T-helper 2 cell treated with Interferon-gamma antibody and Interleukin-4, amounts not matched to agents 5 μg/mL and 100 μg/mL, for 36 hours (primary cell): ENCODE measurements at places on chromosomes 6 and 20.

DNA sequence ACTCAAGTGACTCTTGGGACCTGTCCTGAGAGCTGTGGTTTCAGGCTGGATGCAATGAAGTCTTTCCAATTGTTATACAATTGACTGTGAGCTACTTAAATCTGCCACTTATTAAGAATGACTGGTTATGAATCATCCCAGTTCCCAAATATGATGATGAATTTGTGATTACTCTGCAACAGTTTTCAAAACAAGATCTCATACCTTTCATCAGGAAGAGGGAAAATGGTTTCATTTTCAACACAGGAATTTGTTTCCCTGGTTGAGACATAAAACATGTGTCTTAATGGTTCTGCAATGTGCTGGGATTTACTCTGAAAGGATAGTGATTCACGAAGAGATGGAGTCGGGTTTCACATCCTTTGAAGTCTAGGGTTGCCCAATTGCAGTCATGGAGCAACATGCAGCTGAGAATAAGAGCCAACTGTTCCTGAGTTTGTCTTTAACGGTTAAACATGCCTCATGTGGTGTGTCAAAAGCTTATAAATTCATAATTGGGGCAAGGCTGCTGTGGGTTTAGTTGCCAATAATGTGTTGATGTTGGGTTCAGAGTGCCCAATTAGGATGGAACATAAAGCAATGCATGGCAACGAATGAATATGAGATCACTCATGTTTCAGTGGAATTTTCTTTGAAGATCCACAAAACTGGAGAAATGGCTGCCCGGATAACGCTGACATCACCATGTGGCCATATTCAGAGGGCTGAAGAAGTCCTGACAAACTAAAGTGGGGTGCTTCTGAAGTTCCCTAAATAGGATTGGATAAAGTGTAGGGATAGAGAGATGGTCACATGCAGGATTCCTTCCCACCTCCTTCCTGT, 41.0 kb downstream of the CYP24A1 start:
- no peak for DNase-seq

- no peak for DNase-seq
Observed at GRCh38 chr6:35381132-35381531, 38.8 kb downstream of the PPARD start.

GRCh38 chr20:32635764-32636163, 38.0 kb downstream of the C20orf203 start:
- DNase-seq: no peak

DNA sequence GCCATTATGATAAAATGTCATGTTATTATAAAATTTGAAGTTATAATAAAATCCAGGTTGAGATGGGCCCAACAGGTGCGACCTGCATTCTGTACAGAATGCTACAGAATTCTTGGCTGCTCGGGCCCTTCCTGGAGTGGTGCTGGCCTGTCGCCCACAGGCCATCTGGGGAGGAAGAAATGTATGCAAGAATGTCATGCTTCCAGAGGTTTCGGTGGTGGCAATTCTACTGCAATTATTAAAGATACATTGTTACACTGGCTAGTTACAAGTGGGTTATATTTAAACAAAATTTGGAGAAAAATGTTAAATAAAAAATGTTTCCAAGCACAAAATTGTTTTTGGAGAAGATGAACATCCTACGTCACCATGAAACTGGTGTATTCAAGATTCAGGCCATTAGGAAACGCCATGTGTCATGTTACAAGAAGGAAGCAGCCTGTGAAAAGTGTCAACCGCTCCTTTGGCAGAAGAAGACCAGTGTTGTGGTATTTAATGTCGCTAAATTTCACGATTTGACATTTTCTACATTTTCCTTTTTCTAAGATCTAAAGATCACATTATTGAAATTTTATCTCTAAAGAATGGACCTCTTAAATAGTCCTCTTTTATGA, 7.1 kb downstream of the RAMACL start:
- no peak for DNase-seq

- no peak for DNase-seq
Observed at GRCh38 chr6:53767941-53768340, 26.9 kb upstream of the LRRC1 start.

GRCh38 chr6:72589096-72589495, 32.8 kb upstream of the KCNQ5 start:
- DNase-seq: no peak

- DNase-seq: no peak
Observed at GRCh38 chr6:167426651-167427050, 101.8 kb downstream of the TTLL2 start.

DNA sequence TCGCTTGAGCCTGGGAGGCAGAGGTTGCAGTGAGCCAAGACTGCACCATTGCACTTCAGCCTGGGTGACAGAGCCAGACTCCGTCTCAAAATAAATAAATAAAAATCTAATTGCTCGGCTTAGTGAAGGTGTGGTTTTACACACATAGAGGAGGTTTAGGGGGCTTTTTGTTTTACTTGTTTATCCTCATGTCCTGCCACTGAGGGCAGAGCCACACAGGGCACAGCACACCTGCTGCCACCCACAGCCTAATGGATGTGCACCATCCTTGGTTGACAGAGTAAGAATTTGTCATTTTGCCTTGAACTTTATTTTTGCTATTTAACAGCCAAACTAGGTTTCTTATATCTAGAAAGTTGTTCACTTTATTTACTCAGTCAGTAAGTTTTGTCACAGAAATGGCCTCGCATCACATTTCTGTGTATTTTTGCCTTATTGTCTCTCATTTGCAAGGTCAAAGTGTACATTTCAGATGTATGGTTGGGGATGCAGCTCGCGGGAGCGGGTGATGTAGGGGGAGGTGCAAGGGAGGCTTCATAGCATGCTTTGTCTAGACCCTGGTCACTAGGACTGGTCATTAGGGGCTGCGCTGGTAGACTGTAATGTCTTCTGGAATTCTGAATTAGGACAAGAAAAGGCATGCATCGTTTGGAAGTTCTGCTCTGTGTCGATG, 67.8 kb upstream of the NAA20 start:
- DNase-seq: no peak

- no peak for DNase-seq
Observed at GRCh38 chr20:57717797-57718196, 8.0 kb upstream of the PMEPA1 start.

DNA sequence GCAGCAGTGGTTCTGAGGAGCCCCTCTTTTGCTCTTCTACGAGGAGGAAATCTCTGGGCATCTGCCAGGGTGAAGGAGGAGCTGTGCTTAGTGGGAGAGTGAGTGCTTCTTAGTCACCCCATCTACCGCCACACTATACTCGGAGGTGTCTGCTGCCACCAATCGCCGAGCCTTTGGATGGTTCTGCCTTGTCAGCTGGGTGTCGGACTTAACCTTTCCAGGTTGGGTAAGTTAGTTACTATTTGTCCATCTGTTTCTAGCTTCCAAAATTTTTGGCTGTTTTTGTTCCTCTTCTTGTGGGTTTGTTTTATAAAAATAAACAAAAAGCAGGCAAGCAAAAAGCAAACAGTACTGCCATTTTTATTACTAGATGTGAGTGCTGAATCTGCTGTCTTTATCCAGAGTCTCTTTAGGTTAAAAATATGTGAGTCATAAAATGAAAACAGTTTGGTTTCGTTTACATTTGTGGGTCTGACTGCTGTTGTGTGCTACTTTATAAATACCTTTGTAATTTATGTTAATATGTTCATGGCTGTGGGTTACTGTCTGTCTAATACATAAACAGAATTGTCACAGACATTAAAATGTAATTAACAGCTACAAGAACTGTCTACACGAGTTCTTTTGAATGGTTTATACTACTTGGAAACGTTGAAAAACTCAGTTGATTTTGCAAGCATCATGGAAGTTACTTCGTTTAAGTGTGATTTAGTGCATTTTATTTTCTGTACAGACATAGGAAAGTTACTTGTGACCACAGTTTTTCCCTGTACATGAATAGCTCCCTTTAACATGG, 89.2 kb downstream of the ARID1B start:
- no peak for DNase-seq

- no peak for DNase-seq
Observed at GRCh38 chr20:32325706-32326503, 32.2 kb upstream of the ASXL1 start.

GRCh38 chr20:23037017-23037481, 1.9 kb downstream of the SSTR4 start:
- DNase-seq: no peak

DNA sequence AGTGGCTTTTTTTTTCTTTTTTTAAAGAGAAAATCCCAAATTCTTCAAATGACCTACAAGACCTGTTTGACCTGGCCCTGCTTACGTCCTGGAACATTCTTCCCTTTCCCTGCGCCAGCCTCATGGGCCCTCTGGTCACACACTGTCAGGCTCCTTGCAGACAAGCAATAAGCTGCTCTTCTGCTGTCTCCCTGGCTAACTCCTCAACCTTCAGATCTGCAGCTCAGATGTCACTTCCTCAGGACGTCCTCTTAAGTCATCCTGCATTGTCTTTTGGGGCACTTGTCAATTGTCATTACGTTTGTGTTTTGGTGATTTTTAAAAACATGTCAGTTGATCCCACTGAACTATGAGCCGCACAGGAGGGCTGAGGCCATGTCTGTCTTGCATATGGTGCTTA, 28.9 kb upstream of the SLC35D3 start:
- no peak for DNase-seq
